Activated T-helper 1 cell treated with anti-CD3 and anti-CD28 coated beads, Interleukin-2, amount 50 U/mL, for 16 hours (primary cell): ENCODE measurements at places on chromosomes 7 and 10.

DNA sequence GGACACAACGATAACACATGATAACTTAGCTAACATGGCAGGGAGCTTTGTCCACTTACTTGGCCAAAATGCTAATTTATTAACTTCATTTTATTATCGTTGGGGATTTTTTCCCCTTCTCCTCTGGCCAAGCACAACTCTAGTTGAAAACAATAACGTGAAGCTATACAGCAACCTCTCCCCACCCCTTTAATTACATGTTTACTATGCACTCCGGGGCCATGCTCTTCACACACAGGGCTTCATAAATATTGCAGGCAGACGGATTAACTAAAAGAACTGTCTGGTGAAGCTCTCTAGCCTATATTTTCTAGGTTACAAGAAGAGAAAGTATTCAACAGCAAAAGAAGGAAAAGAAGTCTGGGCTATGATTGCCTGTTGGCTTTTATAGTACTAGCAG is 51.7 kb downstream of the XRCC2 start:
- DNase-seq = no peak

DNA sequence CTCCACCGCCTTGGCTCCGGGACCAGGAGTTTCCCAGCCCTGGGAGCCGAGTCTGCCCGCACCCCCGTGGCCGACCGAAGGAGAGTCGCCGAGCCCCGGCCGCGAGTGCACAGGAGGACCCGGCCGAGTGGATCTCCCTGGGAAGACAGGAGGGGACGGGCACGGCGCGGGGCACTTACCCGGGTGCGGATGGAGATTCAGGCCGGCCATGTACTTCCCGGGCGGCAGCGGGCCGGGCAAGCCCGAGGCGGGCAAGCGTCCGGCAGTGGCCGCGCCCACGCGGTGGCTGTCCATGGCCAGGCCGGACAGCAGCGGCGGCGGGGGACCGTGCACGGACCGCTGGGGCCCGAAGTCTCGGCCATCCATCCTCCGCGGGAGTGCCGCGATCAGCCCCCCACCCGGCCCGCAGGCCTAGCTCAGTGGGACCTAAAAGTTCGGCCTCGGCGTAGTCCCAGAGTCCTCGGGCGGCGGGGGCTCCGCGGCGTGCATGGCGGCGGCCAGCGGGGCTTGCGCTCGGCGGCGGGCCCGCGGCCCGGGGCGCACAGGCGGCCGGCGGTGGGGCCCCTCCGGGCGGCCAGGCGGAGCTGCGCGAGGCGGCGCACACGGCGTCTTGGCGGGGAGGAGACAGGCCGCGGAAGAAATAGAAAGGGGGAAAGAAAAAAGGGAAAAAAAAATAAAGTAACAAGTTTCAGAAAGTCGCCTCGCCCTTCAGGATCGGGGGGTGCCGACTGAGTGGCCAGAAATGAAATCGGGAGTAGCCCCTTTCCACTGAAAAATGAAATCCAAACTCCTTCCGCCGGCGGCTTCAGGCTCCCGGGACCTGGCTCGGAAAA is 2.5 kb downstream of the TNRC18 start:
- no peak for DNase-seq

- DNase-seq = no peak
Observed at GRCh38 chr7:141593134-141593533, 41.9 kb downstream of the AGK start.

GRCh38 chr10:14820010-14820774 is 17.6 kb downstream of the CDNF start:
- no peak for DNase-seq

GRCh38 chr7:44801890-44802289 is 5.4 kb downstream of the PPIA start:
- no peak for DNase-seq

GRCh38 chr7:77498659-77499379 is 38.3 kb upstream of the PTPN12 start:
- no peak for DNase-seq

- no peak for DNase-seq
Observed at GRCh38 chr10:55233505-55233904, 432.5 kb upstream of the PCDH15 start.

DNA sequence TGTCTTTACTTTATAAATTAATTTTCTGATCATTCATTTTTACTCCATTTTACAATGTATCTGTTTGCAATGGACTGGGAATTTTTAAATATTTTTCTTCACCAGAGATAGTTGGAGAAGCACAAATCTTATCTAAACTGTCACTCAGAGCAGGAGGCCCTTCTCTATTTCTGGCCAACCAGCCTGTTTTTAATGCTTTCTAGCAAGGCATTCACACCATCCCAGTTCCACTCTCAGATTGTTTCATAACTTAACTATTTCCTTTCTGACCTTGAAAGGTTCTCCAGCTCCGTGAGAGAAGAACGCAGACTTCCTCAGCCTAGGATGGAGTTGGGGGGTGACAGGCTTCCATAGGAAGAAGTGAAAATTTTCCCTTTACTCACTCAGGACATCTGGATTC is 155.8 kb downstream of the SKIDA1 start:
- no peak for DNase-seq

DNA sequence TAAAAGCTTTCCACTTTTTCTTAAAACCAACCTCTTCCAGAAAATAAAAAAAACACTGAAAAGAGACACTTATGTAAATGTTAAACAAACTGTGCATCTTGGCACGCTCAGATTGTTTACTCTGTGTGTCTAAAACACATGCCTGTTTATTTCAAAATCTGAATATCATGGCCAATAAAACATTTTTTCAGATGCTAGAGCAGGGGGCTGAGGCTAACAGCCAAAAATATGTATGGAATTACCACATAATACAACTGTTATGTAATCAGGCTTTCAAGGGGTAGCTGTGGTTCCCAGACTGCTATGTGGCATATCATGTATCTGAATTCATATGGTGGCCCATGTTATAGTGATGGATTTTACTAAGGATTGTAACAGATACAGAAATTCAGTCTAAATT is 130.4 kb downstream of the HIBADH start:
- no peak for DNase-seq

DNA sequence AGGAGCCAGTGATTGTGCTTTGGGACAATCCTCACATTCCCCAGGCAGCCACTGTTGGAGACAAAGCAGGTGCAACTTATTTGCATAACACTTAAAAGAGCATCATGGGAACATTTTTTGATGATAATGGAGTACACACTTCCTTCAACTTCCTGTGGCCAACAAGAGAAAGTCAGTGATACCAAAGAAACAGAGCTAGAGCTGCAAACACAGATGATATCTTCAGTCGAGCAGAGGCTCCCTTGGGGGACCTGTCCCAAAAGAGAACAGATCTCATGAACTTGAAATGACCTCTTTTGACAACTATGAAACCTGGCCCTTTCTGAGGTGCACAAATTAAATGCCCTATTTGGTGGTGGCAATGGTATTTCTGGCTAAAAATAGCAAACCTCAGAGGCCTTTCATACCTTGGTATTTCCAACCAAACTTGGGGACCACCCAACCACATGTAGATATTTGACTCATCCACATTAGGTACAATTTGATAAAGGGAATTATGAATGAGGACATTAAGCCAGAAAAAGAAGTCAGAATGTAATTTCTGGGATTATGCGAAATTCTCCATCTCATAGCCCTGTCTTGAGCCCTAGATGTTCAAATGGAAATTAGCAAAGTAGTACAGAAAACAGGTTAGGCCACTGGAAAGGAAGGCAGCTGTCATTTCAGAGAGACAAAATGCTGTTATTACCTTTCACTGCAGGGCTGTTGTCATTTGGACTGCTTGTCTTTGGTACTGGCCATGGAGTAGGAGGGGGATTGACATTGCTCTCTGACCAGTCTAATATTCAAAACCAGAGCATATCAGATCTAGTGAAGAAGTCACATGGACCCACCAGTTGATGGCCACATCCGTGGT is 146.2 kb downstream of the ICA1 start:
- DNase-seq = no peak

- DNase-seq = no peak
Observed at GRCh38 chr10:47060356-47060755, 149.1 kb downstream of the PTPN20 start.

GRCh38 chr7:77245015-77245755 is 45.6 kb upstream of the FGL2 start:
- no peak for DNase-seq

DNA sequence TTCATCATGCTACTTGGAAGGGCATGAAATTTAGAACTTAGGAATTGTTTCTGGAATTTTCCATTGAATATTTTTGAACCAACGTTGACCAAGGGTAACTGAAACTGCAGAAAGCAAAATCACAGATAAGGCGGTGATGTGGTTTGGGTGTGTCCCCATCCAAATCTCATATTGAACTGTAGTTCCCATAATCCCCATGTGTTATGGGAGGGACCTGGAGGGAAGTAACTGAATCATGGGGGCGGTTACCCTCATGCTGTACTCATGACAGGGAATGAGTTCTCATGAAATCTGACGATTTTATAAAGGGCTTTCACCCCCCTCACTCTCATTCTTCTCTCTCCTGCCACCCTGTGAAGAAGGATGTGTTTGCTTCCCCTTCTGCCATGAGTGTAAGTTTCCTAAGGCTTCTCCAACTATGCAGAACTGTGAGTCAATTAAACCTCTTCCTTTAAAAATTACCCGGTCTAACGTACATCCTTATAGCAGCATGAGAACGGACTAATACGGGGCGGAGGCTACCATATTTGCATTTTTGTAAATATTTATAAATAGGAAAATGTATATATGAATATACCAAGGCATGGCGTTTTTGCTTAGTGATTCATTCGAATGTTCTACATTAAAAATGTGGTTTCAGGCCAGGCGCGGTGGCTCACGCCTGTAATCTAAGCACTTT is 12.4 kb downstream of the NMT2 start:
- DNase-seq = no peak

GRCh38 chr10:129882291-129883010 is 81.6 kb downstream of the EBF3 start:
- DNase-seq = no peak

GRCh38 chr7:155208681-155209477 is 88.8 kb upstream of the INSIG1 start:
- DNase-seq = no peak
